Ascending aorta (tissue), 2 donors: ENCODE measurements at places on chromosomes 2 and 18. TPM values are rescaled to one million over a fixed set of nuclear protein-coding genes. Genes with fewer than 3 reads are reported as not detected.
A peak's percentile ranks its signal among the peaks of the same experiment; 100 is the strongest.

GRB14 gene
- 1.1 TPM for total RNA-seq

ACVR1C gene
- total RNA-seq = not detected

IMPACT gene
- 38.2 TPM for total RNA-seq

DNA sequence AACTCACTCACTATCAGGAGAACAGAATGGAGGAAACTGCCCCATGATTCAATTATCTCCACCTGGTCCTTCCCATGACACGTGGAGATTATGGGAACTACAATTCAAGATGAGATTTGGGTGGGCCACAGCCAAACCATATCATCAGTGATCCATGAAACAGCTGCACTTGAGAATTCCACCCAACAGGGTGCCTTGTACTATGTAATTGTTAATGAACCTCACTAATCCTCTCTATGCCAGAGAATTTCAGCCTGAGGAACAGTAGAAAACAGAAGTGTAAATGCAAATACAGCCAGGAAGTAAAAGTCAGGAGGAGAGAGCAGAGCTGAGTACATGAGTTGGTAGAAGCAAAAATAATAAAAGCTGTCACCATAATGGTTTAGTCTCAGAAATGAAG lies 261.4 kb downstream of the EPHA4 start:
- no peaks in the 10 kb centered on the region for H3K36me3 ChIP-seq
- H3K27ac ChIP-seq = no peak overlapping the region
- H3K4me3 ChIP-seq = no peak overlapping the region
- H3K4me1 ChIP-seq = no peaks in the 10 kb centered on the region
- no peak for DNase-seq

DNA sequence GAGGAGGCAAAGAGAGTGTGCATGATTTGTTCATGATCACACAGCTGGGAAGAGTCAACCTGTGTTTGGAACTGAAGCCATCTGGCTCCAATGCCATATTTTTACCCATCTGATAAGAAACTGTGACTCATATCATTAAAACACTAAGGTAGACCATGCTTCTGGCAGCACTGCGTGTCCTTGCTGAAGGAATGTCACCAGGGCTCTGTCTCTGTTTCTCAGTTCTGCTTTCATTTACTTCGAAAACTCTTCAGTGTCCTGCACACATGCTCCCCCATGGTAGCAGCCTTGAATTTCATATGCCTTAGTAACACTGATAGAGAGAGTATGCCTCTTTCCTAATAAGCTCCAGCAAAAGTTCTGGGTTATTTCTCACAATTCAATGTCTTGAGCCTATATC lies 830.4 kb downstream of the DCDC2C start:
- no peak overlapping the region for H3K27ac ChIP-seq
- H3K4me1 ChIP-seq = no peaks in the 10 kb centered on the region
- no peaks in the 10 kb centered on the region for H3K27me3 ChIP-seq
- no peak for DNase-seq
- H3K4me3 ChIP-seq = no peak overlapping the region
- no peaks in the 10 kb centered on the region for H3K36me3 ChIP-seq

GRCh38 chr2:191289049-191289448 lies 43.8 kb downstream of the MYO1B start:
- DNase-seq = no peak
- no peaks in the 10 kb centered on the region for H3K27me3 ChIP-seq
- no peaks in the 10 kb centered on the region for H3K36me3 ChIP-seq
- no peak overlapping the region for H3K27ac ChIP-seq
- H3K4me3 ChIP-seq = no peak overlapping the region

DNA sequence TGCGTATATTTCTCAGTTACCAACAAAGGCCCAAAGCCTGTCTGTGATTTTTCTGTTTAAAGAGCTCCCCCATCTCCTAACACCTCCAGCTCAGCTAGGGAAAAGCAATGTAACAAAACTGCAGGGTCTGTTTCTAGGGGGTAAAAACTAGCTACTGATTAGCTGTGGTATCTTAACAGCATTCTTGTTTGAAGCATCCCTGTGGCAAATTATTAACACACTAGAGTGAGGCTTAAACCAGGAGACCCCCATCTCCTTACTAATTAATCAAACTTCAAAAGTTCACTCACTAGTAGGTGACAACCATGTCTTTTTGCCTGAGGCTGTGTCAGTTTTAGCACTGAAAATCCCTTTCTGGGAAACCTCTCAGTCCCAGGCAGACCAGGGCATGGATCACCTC lies 186.2 kb upstream of the PARD3B start:
- no peaks in the 10 kb centered on the region for H3K27me3 ChIP-seq
- H3K36me3 ChIP-seq = no peaks in the 10 kb centered on the region
- H3K4me3 ChIP-seq = no peak overlapping the region

GRCh38 chr2:109436610-109437225 lies 177.0 kb downstream of the SEPTIN10 start:
- peak overlapping the region; percentile 96 for H3K27ac ChIP-seq
- H3K4me3 ChIP-seq = no peak overlapping the region
- peaks cover 49% of the 10 kb centered on the region for H3K4me1 ChIP-seq
- H3K27me3 ChIP-seq = no peaks in the 10 kb centered on the region
- no peak for DNase-seq
- peaks cover 9% of the 10 kb centered on the region for H3K36me3 ChIP-seq

GRCh38 chr18:21277578-21277977 lies 35.5 kb downstream of the GREB1L start:
- no peak overlapping the region for H3K4me3 ChIP-seq
- no peak for DNase-seq
- no peaks in the 10 kb centered on the region for H3K27me3 ChIP-seq
- H3K36me3 ChIP-seq = no peaks in the 10 kb centered on the region
- H3K27ac ChIP-seq = no peak overlapping the region
- no peaks in the 10 kb centered on the region for H3K4me1 ChIP-seq

DNA sequence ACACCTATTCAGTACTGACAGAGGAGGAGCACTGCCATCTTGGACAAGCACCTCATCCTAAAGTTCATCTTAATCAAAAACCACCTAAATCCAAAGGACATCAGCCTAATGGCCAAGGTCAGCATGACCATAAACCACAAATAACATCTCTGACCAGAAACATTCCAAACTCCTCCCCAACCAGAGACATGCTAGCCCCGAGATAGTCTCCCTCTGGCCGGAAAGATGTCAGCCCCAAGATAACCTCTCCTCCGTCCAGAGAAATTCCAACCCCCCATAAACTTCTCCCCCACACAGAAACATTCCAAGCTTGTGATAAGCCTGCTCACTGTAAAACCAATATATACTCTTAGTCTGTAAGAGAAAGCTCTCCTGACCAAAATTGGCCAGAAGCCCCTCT lies 260.6 kb downstream of the CLIP4 start:
- no peak for DNase-seq
- no peak overlapping the region for H3K27ac ChIP-seq
- peaks cover 2% of the 10 kb centered on the region for H3K27me3 ChIP-seq
- no peaks in the 10 kb centered on the region for H3K36me3 ChIP-seq
